ENCODE measurements at places on chromosomes 16 and 17.

GRCh38 chr16:23064639-23065038 lies 84.6 kb downstream of the USP31 start:
- DNase-seq, result no peak

DNA sequence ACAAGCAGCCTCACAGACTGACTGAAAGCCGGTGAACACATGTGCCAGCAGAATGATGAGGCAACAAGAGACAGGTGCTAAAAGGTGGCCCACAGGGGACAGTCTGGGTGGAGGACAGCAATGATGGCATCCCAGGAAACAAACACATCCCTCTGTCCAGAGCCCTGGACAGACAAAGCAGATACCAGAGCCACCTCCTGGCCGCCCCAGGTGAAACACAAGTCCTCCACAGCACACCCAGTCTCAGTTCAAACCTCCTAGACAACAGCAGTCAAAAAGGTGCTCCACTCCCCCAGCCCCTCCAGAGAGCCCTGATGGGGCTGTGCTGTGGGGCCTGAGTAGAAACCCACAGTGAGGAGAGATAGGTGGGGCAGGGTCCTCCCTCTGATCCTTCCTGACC lies 20.3 kb upstream of the CDH5 start:
- no peak for DNase-seq

DNA sequence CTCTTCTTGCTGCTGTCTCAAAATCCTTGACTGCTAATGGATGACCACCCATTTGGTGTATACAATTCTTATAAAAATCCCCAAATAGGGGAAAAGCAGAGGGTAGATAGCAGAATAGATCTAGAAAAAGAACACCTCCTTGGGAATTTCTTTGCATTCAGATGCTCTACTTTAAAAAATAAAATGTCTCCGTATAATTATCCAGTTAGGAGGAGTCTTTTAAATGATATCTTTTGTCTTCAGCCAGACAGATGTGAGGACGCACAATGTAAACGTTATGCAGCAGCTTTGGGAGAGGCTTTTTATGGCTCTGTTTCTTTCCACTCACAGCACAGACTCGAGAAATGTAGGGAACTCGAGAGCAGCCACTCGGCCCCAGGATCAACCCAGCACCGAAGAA lies 300.2 kb downstream of the IRF8 start:
- DNase-seq, result no peak

DNA sequence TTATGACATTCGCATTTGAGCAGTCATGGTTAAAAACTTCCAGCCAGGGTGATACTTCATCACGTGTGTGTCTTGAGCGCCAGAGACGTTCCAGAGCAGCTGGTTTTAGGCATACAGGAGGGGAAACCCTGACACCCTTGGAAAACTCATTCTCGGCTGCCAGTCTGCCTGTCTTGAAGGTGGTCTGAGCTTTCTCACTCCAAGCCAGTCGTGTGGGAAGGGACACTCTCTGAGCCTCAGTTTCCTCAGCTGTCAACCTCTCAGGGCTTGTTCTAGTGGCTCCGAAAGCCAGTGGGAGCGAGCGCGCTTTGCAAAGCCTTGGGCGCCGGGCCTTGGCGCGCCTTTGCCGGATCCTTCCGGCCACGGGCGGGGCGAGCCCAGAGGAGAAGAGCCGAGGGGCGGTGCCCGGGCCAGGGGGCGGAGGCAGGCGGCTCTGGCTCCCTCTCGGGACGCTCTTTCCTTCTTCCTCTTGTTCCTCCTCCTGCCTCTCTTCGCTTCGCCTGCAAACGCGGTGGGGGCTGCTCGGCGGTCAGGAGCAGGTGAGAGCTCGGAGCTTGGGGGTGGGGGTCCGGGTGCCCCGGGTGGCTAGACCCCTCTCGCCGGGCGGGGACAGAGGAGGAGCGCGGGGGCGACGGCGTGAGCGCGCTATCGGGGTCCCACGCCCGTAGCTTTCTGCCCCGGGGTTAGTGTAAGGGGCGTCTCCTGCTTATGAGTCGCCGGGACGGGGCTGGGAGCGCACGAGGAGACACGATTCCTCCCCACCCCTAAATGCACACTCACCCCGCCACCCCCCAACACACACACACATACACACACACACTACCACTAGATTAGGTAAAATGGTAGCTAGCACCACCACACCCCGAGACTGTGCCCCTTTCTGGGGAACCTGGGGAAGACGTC lies at the start of gene LDAF1:
LDAF1 (plus strand) TSS at position 467 of the 903 bp plus-strand sequence. CDS start 2,509 bp downstream, outside the sequence.
- DNase-seq, result peak; percentile 82

GRCh38 chr17:38711792-38712571 lies 6.9 kb downstream of the MLLT6 start:
- no peak for DNase-seq

GRCh38 chr17:43070872-43071271 lies 45.8 kb downstream of the RND2 start:
- DNase-seq, result no peak
